Kidney epithelial cell (primary cell): ENCODE measurements at places on chromosomes 1 and 21. TPM values are rescaled to one million over a fixed set of nuclear protein-coding genes. Genes with fewer than 3 reads are reported as not detected.

Gene FAM78B
- total RNA-seq, result 0.33 and 2.2 TPM in 2 replicates

Gene OR10J1
- total RNA-seq, result not detected in 2 replicates

Gene HCRTR1
- not detected in 2 replicates for total RNA-seq

Gene C4BPA
- not detected in 2 replicates for total RNA-seq
